ENCODE measurements at places on chromosomes 16 and 17. TPM values are rescaled to one million over a fixed set of nuclear protein-coding genes. Genes with fewer than 3 reads are reported as not detected.

Gene CACNG5
- total RNA-seq: not detected

Gene KRT28
- total RNA-seq: not detected

Gene SPATA2L
- 13.0 TPM for total RNA-seq

Gene WWOX
- 15.1 TPM for total RNA-seq

Gene HBZ
- total RNA-seq: 0.19 TPM

Gene ANTKMT
- total RNA-seq: 21.4 TPM

Gene KIF18B
- total RNA-seq: 2.8 TPM

Gene CDK5RAP3
- total RNA-seq: 54.6 TPM

Gene PHKB
- 46.9 TPM for total RNA-seq

Gene RGS9
- 0.97 TPM for total RNA-seq

Gene NPIPB9
- total RNA-seq: 1.5 TPM
